Gastrocnemius medialis (tissue), 4 donors: ENCODE measurements at places on chromosomes 5 and 9. TPM values are rescaled to one million over a fixed set of nuclear protein-coding genes. Genes with fewer than 3 reads are reported as not detected.

GRCh38 chr5:68994645-68995044, 99.2 kb upstream of the SLC30A5 start:
- no peak for DNase-seq

DNA sequence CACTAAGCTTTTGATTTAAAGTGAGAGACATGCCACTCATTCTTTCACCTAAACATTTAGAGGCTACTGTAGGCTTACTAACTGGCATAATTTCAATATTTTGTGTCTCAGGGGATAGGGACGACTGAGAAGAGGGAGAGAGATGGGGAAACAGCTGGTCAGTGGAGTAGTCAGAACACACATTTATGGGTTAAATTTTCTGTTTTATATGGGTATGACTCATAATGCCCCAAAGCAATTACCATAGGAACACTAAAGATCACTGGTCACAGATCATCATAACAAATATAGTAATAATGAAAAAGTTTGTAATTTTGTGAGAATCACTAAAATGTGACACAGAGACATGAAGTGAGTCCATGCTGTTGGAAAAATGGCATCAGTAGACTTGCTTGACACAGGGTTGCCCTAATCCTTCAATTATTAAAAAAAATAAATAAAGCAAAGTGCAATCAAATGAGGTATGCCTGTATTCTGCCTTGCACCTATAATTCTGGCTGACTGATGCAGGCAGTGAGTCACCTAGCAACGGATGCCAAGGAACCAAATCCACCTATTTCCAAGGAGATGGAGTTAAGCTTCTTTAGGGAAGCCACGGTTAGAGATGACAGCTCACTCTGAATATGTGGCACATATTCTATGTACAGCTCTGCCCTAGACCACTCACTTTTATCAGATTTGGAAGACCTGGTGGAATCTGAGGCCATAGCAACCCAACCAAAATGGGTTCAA, 166.1 kb downstream of the MARCHF11 start:
- no peak for DNase-seq

- DNase-seq, result no peak
Observed at GRCh38 chr5:95599252-95599651, 20.6 kb upstream of the GPR150 start.

GRCh38 chr5:65475895-65476294, 5.8 kb downstream of the ADAMTS6 start:
- DNase-seq, result no peak

PLPPR1 gene
- total RNA-seq, result not detected

EIF4E1B gene
- total RNA-seq, result not detected
